ENCODE measurements at places on chromosomes 12 and 14.

- DNase-seq = no peak
Measured at GRCh38 chr12:94267921-94268471, 119.6 kb downstream of the PLXNC1 start.

DNA sequence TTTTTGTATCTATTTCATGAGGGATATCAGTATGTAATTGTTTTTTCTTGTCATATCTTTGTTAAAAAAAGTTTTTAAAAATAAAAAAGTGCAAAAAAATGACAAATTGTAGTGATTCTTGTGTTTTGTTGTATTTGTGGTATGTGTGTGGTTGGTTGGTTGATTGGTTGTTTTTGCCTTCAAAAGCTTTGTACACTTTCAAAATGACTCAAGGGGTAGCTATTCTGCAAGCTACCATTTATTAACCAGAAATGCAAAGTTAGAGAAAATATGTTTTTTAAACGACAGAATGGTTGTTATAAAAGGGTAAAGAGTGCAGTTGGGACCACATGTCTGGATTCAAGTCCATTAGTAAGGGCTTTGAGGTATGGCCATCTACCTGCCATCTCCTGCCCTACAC, 119.3 kb downstream of the SLC35F4 start:
- DNase-seq = no peak

- DNase-seq = no peak
Measured at GRCh38 chr14:41073544-41073943, 533.1 kb upstream of the LRFN5 start.

- DNase-seq = no peak
Measured at GRCh38 chr12:86741531-86741930, 485.3 kb upstream of the MGAT4C start.

DNA sequence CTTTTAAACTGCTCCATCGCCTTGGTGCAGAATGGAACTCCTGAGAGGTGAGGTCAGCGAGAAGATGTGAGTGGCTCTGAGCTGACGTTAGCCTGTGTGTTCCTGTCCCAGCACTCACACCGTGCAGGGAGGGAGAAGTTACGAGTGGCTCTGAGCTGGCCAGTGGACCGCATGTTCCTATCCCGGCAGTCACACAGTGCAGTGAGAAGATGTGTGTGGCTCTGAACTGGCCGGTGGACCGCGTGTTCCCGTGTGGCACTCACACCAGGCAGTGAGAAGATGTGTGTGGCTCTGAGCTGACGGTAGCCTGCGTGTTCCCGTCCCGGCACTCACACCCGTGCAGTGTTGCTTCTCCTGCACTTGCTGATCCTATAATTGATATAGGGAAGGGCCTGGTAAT, 59.9 kb downstream of the VCPKMT start:
- no peak for DNase-seq

- DNase-seq = no peak
Measured at GRCh38 chr12:106341086-106341877, 16.3 kb upstream of the POLR3B start.

- DNase-seq = no peak
Measured at GRCh38 chr12:8057306-8057705, 8.9 kb downstream of the C3AR1 start.

DNA sequence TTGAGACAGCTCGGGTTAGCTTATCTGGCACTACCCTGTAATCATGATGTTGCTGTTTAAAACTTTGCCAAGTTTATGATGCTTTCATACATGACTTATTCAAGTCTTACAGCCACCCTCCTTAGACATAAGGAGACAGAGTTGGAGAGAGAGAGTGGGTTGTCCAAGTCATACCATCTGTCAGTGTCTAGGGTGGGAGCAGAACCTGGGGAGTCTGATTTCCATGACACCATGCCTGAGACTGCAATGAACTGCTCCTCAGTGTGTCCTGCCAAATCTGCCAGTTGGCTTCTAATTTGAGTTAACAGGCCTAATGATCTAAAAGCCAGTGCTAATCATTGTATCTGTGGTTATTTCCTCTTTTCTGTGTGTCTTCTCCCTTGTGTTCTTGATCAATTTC, 43.7 kb upstream of the PHC1 start:
- DNase-seq = no peak

DNA sequence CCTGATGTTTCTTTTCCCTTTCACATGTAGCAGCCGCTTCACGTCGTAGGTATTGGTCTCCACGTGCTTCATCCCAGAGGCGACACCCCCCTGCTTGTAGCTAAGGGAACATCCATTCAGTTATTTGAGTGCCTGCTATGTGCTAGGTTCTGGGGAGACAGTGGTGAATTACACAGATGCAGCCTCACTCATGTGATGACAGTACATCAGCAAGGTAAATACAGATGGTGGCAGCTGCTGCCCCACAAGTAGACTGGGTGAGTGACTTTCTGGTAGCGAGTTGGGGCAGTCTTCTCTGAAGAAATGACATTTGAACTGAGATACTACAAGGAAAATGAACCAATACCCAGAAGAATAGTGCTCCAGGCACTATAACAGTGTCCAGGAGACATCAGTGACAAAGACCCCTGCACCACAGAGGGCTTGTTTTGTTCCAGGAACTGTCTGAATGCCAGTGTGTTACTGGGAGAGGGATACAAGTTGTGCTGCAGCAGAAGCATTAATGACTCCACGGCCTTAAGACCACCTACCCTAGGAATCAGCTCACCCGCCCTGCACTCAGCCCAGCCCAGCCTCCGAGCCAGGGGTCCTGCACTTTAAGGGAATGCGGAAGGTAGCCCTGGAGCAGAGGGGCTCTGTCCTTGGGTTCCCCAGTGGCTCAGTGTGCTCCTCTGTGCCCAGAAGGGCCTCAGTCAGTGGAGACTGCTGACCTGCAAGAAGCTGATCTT, 7.3 kb downstream of the AVIL start:
- DNase-seq = no peak

DNA sequence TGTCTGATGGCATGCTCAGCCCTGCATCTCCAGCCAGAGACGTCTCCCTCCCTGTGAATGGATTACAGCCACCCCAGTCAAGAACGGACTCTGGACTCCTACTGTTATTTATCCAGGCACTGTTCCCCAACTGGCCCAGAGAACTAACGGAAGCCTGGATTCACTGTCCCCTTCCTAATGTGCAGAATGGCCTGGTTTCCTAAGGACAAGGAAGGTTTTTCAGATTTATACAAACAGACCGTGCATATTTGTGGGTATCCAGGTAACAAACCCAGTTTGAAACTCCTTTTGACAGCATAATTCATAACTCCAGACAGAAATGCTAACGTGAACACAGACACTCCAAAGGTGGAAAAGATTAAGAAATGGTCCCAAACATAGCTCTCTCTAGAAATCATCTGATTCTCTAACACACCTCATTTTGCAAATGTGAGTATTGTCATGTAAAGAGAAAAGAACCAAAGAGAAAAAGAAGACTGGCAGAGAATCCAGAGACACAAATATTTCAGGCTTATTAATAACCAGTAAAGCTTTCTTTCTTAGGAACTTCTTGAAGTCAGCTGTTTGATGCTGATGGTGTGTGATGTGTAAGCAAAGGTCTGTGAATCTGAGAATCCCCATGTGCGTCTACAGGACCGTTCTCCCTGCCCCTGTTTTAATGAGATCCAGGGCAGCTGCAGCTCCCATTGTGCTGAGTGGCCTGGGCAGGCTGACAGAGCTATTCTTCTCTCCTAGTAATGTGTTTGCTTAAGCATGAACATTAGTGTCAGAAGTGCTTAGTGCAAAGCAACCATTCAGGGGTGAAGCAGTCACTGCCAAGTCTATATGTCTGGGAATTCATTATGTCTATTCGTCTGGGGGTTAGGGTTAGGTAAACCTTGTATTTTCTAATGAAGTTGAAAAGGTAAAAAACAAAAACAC, 86.8 kb upstream of the HIF1A start:
- DNase-seq = peak; percentile 87

- DNase-seq = no peak
Measured at GRCh38 chr14:97726676-97727075, 929.5 kb downstream of the VRK1 start.
